ENCODE measurements at places on chromosomes 6 and 20.
A peak's percentile ranks its signal among the peaks of the same experiment; 100 is the strongest.

- peak; percentile 98 for ATAC-seq
These were observed at the start of gene CSNK2A1 for GRCh38 chr20:543369-544152. CSNK2A1 (minus strand) TSS chr20:543790; CDS start chr20:508551, 35,239 bp downstream.

- no peak for ATAC-seq
These were observed 7.6 kb downstream of the RPS21 start for GRCh38 chr20:62394248-62395245.

DNA sequence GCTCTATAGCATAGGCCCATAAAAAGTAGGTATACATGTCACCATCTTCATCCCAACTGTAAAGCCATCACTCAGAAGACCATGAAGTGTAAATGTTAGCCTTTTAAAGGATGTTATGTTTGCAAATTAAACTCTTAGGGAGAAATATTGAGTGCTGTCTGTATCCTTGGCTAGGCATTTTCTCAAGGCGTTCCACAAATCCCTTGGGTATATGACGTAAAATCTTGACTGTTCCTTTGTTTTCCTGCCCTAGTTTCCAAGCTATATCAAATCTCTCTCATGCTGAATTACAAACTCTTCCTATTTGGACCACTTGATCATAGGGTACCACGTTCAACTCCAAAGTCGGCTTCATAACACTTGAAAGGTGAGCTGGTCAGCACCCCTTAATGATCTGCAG is 486.2 kb downstream of the HDGFL1 start:
- ATAC-seq, result no peak

DNA sequence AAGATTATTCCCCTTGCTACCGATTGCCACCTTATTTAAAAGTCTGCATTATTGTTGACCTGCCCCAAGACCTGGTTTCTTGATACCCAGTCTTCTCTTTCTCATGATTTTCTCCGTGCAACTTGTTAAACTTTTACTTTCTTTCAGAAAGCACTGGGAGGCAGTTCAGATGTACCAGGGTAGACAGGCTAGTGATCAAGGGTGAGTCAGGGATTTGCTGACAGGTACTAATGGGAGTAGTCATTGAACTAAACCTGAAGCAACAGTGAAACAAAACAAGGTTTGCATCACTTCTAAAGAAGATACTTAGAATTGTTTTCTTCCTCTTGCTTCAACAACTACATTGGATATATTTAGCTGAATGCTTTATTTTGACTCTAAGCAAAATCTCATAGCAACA is 124.4 kb downstream of the KCNQ5 start:
- ATAC-seq, result peak; percentile 65

- ATAC-seq, result peak; percentile 58
These were observed 40.0 kb upstream of the OPN5 start for GRCh38 chr6:47741807-47742206.

DNA sequence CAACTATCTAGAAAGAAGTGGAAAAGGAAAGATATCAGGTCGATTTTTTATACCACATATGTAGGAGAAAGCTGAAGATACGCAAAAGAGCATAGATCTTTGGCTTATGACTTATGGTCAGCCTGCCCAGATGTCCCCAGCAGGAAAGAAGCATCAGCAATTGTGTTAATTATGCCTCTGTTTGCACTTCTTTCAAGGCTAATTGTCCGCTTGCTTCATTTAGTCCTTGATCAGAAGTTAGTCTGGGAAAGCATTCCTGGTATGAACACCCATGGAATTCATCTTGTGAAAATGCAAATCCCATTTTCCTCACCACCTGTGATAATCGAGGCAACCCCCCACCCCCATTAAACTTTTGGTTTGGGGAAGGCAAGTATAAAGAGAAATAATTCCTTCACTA is 62.8 kb downstream of the ATP9A start:
- ATAC-seq, result no peak

GRCh38 chr6:146948790-146949342 is 255.4 kb upstream of the STXBP5 start:
- no peak for ATAC-seq

DNA sequence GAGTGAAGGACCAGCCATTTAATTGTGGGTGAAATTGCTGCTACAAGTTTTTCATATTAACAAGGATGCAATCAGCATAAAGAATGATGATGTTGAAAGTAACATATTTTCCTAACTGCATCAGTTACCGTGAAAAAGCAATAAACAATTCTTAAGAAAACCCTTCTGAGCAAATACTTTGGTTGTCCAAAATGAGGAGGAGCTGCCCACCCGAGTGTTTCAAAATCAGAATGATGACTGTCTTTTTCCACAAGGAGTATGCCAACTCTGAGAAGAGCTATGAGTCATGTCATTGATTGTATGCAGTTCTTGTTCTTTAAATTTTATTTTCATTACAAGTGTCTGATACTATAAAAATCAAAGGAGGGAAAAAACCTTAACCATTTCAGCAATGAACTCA is 470.5 kb downstream of the COL12A1 start:
- ATAC-seq, result no peak

DNA sequence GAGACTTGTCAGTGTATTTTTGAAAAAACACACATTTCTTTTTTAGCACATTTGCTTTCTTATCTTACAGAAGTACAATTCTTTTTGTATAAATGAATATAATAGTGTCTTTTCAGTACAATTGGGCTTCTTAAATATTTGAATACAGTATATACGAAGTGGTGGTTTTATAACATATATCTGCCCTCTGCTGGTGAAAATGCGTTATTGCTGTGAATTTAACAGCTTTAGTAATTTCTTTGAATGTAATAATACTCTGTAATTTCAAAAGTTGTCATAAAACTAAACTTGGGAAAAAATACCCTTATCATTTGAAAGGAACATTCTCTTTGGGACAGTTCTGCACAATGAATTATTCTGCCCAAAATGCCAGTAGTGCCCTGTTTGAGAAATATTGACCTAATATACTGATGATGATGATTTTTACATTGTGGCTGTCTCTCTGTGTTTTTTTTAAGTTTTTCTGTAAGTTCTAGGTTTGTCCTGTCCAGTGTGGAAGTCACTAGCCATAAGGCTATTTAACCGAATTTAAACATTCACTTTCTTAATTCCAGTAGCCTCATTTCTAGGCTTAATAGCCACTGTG is 19.0 kb downstream of the SMAP1 start:
- ATAC-seq, result peak; percentile 24

DNA sequence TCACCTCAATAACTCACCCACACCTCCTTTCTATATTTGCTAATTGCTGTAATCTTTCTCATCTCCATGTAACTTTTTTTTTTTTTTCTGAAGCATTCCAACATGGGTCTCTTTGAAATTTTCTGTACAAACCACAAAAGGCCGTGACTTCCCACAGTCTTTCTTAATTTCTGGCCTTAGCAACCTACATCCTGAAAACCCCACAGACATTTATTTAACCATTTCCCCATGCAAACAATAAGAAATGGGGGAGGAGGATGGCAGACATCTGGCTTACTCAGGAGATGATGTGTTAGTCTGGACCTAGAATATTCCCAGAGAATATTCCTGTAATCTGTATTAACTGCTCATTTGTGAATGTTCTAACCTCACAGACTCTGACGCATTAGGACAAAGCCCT is 57.6 kb downstream of the MEP1A start:
- no peak for ATAC-seq

GRCh38 chr20:51610111-51610510 is 67.6 kb upstream of the NFATC2 start:
- peak; percentile 48 for ATAC-seq

GRCh38 chr6:12136905-12137304 is 124.8 kb downstream of the HIVEP1 start:
- ATAC-seq, result no peak

GRCh38 chr6:54426995-54427394 is 118.8 kb downstream of the TINAG start:
- no peak for ATAC-seq

DNA sequence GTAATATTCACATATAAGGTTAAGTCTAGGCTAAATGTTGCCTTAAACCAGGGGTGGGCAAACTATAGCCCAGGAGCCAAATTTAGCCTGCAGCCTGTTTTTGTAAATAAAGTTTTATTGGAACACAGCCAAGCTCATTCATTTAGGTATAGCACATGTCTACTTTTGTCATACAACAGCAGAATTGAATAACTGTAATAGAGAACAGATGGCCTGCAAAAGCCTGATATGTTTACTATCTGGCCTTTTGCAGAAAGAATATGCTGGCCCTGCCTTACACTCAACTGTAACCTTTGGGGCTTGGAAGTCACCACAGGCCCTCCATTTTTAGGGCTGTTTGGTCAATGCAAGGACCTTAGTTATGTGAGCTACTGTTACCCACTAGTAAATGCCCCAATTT is 17.7 kb upstream of the BCLAF1 start:
- no peak for ATAC-seq

DNA sequence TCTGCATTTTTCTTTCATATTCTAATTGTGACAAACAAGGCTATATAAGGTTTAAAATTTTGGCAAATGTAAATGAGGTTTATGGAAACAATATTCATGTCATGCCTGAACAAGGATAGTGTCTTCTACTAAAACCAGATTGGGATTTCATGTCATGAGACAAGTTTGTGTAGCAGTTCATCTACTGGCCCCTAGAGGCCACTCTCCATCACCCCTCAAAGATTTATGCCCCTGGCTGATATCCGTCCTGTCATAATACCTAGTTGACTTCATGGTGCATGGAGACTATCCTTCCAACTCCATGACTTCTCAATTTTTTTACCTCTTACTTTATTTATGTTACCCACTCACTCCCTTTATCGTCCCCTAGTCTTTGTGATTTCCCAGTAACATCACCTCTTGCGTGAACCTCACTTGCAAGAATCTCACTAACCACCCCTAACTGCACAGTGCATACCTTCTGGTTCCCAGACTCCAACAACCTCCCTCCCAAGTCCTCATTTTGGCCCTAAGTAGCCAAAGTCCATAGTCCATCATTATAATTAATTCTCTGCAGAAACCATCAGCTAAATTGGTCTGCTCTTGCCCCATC is 179.8 kb downstream of the TASP1 start:
- no peak for ATAC-seq

DNA sequence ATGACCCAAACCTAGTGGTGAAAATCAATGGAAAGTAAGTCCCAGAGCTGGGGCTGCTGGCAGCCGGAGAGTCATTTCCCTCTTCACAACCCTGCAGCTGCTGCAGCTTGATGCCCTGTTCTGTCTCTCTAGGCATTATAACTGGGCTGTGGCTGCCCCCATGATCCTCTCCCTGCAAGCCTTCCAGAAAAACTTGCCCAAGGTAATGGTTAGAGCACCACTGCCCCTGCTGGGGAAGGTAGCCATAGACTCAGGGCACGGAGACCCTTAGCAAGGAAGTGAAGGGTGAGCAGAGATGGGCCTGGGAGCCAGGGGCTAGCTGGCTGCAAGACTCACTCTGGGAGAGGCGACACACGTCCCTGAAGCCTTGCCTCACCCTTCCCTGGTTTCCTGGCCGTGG is 12.0 kb downstream of the LPIN3 start:
- ATAC-seq, result no peak

DNA sequence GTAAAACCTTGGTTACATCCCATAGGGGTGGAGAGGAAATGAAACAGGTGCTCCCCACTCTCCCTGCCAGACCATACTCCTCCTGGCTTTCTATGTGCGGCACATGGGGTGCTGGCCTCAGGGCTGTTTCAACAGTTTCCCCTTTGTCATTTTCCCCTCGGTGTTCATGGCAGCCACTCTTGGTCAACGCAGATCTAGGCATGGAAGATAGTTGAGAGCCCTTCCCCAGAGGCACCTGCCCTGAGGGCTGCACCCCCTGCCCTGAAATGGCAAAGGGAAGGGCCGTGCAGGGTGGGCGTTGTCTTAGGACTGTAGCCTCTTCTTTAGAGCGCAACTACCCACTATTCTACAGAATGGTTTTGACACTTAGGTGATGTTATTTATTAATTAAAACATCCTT is 4.4 kb downstream of the CST1 start:
- no peak for ATAC-seq

- ATAC-seq, result peak; percentile 57
These were observed 3.8 kb downstream of the SPAG4 start for GRCh38 chr20:35619196-35620095.

- peak; percentile 26 for ATAC-seq
These were observed 859 bp upstream of the SMIM29 start for GRCh38 chr6:34249469-34250261.

- no peak for ATAC-seq
These were observed 237.7 kb downstream of the FOXA2 start for GRCh38 chr20:22346716-22347115.

- no peak for ATAC-seq
These were observed 97.9 kb downstream of the ISM1 start for GRCh38 chr20:13318871-13319521.

DNA sequence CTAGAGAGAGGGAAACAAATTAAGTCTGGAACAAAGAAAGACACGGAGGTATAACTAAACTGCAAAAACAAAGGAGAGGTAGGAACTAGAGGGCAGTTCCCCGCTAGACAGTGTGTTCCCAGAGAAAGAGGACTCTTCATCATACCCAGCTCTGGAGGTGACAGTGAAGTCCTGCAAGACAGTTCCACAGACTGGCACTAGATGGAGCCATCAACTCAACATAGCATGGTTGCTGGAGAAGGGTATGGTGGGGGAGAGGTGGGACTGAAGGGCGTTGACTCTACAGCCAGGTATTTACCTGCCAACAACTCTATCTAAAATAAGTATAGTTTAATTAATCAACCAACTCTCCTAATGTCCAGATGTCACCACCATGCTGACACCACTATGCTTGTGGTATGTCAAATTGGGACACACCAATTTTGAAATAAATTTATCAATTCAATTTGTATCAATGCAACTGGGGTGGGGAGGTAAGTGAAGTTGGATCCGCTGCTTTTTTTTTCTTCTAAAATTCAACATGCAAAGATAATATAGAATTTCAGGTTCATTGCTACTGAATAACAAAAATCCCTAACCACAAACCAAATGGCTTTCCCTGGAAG is 9.7 kb downstream of the BACH2 start:
- ATAC-seq, result no peak

GRCh38 chr6:108872141-108872557 is 23.9 kb downstream of the ARMC2 start:
- ATAC-seq, result peak; percentile 12
